ENCODE measurements at places on chromosomes 5 and 9. TPM values are rescaled to one million over a fixed set of nuclear protein-coding genes. Genes with fewer than 3 reads are reported as not detected.
A peak's percentile ranks its signal among the peaks of the same experiment; 100 is the strongest.

DNA sequence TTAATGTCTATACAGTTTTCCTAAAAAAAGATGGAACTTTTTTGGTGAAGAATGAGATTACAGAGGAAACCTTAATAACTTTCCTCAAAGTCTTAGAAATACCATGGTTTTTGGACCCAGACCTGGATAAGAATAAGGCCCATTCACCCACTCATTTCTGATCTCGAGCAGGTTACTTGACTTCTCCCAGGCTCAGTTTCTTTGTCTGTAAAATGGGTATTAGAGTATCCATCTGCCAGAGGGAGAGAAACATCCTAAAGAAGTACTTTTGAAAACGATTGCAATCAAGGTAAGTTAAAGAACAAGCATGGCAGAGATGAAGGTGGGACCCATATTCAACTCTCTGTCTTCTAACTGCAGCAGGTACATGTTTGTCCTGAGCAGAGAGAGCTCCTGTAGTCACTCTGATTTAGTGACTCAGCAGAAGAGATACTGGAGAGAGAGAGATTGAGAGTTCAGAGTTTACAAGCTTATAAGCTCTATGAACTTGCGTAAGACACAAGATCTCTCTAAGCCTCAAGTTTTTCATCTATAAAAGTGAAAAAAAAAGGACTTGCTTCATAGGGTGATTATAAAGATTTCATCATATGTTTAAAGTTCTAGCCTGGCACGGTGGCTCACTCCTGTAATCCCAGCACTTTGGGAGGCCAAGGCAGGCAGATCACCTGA is 379.4 kb upstream of the SGCD start:
- no peak for DNase-seq

The SLC23A1 gene
- total RNA-seq: 0.38 TPM

DNA sequence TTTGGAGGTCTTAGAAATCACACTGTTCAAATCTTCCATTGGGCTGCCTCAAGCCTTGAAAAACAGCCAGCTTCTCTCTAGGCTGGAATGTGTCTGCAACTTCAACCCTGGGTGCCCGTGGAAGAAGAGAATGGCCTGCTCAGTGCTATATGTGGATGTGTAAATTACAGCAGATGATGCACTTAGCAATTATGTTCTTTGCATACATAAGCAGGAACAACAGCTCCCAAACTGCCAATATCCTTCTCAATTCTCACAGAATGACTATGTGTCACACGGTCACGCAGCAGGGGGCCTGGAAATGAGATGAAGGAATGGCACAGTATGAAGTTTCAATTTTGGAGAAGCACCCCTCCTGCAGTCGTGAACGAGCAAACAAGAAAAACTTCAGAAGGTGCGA is 175.2 kb upstream of the SMARCA2 start:
- DNase-seq: no peak

DNA sequence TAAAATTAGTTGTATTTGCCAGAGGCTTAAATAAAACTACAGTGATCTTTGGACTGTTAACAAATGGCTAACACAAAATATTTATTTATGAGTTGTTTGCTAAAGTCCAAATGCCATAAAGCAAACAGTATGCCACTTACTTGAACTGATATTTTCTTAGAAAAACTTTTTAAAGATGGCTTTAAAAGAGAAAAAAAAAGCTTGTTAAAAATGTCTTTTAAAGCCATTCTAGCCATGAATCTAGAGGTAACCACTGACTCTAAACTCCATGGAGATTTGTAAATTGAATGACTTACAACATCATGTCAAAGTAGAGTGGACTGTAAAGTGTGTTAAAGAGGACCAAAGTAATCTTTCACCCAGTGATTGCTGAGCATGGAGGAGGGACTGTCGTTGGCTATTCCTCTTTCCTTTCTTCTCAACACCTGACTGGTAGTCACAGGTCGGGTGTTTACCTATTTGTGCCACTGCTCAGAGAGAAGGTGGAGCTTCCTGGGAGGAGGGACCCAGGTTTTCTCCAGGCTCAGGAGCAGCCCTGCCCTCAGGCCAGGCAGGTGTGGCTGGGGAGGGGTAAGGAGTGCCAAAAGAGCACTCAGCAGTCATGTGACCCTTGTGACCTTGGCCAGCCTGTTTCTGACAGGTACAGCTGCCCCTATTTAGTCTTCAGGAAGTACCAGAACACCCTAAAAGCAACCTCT is 69.1 kb upstream of the TJP2 start:
- peak; percentile 85 for DNase-seq

The SH3RF2 gene
- total RNA-seq: 2.2 TPM

The PCDHGA8 gene
- total RNA-seq: 1.1 TPM

The SLC36A2 gene
- total RNA-seq: not detected

- no peak for DNase-seq
These were observed 19.6 kb downstream of the UGCG start for GRCh38 chr9:111916234-111916645.

DNA sequence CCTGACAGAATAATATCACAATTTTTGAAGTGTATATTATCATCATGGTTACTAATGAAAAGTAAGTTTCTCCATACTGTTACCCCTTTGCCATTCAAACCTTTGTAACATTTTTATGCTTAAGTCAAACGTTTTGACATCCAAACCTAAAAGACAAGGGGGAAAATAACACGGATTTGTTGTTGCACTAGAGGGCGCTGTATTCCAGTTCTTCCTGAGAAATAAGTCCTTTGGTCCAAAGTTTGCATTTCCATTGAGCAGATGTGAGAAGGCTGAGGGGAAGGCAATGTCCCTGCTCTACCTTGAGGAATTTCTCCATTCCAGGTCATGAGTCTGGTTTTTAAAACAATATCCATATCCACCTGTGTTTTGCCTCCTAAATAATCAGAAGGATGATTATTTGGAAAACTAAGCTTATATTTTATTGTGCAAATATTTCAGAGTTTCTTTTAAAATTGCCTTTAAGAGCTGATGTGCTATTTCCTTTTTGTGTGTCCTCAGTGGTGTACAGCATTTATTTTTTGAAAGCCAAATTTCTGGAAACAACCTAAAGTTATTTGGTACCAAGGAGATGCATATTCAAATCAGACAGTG is 9.7 kb downstream of the LECT2 start:
- peak; percentile 65 for DNase-seq

The EGFLAM gene
- 8.8 TPM for total RNA-seq

GRCh38 chr5:159564031-159564430 is 233.7 kb upstream of the IL12B start:
- no peak for DNase-seq

DNA sequence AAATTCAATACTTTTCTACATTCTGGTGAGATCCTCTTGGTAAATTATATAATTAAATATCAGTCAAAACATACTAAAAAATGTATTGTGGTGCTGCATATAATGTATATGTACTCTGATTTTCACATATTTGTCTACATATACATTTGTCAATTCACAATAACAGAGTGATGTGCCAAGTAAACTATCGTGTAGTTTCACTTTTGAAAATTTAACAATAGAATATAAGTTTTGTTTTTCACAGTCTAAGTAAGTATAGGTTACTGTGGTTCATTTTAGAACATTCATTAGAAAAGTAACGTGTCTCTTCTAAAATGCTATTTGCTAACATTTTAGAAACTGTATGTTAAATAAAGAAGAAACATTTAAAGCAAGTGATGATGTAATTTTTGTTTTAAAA is 73.6 kb downstream of the NR3C1 start:
- DNase-seq: no peak

The ORM2 gene
- total RNA-seq: not detected

The TICAM2 gene
- total RNA-seq: 1.1 TPM

DNA sequence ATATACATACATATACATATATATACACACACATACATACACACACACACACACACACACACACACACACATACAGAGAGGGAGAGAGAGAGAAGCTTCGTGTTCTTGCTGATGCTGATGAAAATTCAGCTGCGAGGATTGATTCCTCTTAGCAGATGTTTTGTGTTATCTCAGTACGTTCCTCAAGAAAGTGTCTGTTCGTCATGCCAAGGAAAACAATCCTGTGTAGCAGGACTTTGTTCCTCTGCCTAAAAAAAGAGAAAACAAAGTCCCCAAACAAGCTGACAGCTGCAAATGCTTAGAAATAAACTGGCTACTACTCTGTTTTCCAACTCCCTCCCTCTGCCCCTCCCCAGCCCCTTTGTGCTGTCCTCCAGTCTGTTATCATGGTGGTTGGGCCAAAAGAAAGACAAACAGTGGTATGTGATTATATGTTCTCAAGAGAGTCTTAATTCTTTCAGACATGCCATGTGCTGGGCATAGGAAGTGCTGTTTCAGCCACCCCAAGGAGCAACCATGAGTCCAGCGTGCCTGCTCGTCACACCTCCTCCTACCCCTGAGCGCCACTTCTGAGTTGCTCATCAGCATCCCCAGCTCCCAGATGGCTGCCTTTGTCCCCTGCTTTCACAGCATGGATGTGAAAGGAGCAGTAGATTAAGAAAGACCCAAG is 71.5 kb upstream of the EQTN start:
- peak; percentile 71 for DNase-seq

DNA sequence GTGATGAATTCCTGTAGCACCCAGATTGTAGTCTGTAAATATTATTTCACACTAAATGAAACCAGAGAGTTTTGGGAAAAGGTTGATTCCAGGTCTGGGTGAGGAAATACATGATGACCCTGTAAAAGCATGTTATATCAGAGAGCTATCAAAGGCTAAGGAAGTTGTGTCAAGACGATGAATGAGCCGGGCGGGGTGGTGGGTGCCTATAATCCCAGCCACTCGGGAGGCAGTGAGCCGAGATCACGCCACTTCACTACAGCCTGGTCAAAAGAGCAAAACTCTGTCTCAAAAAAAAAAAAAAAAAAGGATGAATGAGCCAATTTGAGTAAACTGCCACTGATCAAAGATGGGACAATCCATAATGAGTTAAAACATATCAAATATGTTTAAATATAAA is 29.2 kb downstream of the IL6ST start:
- DNase-seq: no peak

DNA sequence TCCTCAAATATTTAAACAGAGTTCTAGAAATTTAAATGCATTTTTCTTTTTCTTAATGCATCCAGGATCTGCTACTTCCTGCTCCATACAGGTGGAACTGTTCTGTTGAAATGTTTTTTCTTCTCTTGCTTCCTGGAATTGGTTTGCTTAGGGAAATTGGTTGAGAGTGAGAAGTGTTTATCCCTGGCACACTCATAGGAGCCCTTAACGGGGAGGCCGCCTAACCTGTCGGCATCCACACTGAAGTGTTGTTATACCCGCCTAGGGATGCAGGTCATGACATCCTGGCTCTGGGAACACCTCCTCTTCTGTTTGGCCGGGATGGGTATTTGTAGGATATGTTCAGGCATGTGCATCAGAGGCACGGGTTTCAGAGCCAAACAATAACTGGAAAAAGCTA is 239.7 kb downstream of the GADD45G start:
- DNase-seq: peak; percentile 19

The LHX3 gene
- not detected for total RNA-seq

DNA sequence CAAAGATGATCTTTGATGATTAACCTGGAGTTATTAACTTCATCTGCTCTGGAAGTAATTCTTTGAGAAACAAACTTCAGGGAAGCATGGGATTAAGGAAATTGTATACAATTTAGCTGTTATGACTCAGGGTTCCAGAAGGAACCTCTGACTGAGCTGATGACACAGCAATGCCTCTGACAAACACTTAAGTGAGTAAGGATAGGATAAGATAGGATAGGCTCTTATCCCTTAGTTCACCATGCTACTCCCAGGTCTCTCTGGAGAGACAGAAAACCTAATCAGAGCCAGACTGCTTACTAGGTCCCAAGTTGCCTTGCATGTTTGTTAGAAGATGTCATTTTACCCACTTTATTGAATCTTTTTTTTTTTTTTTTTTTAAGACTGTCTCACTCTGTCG is 12.6 kb upstream of the TMEM38B start:
- DNase-seq: no peak

Data from endodermal cell (in vitro differentiated cells).